B cell (primary cell): ENCODE measurements at places on chromosomes 4 and X.

- no peak overlapping the region for H3K4me3 ChIP-seq
- no peak overlapping the region for H3K27ac ChIP-seq
- H3K36me3 ChIP-seq, result no peaks in the 10 kb centered on the region
- no peaks in the 10 kb centered on the region for H3K27me3 ChIP-seq
- no peaks in the 10 kb centered on the region for H3K4me1 ChIP-seq
- no peak for DNase-seq
Measured at GRCh38 chr4:168857009-168857408, 153.0 kb downstream of the CBR4 start.

- no peaks in the 10 kb centered on the region for H3K27me3 ChIP-seq
- H3K4me3 ChIP-seq, result no peak overlapping the region
- no peaks in the 10 kb centered on the region for H3K36me3 ChIP-seq
- no peaks in the 10 kb centered on the region for H3K4me1 ChIP-seq
- no peak for DNase-seq
Measured at GRCh38 chr4:80422727-80423404, 87.3 kb downstream of the CFAP299 start.

GRCh38 chr4:100977274-100977673 lies 370.1 kb downstream of the PPP3CA start:
- H3K4me1 ChIP-seq, result no peaks in the 10 kb centered on the region
- H3K27me3 ChIP-seq, result no peaks in the 10 kb centered on the region
- no peak overlapping the region for H3K27ac ChIP-seq
- no peaks in the 10 kb centered on the region for H3K36me3 ChIP-seq
- H3K4me3 ChIP-seq, result no peak overlapping the region

GRCh38 chr4:38625508-38625907 lies 38.5 kb upstream of the KLF3 start:
- no peak overlapping the region for H3K27ac ChIP-seq
- H3K36me3 ChIP-seq, result no peaks in the 10 kb centered on the region
- no peak for DNase-seq
- H3K4me3 ChIP-seq, result no peak overlapping the region
